Dermis microvascular lymphatic vessel endothelial cell (primary cell): ENCODE measurements at places on chromosomes 2 and 18. TPM values are rescaled to one million over a fixed set of nuclear protein-coding genes. Genes with fewer than 3 reads are reported as not detected.

FBXO48 gene
- 0.13 and 0.25 TPM in 2 replicates for total RNA-seq

SNTG2 gene
- 0.38 TPM in 1 of 2 replicates, not detected in the other for total RNA-seq

- DNase-seq, result no peak
Observed at GRCh38 chr2:105299290-105299689, 30.2 kb downstream of the TGFBRAP1 start.

GRCh38 chr18:59051470-59052165 lies 88.1 kb upstream of the SEC11C start:
- no peak for DNase-seq

DNA sequence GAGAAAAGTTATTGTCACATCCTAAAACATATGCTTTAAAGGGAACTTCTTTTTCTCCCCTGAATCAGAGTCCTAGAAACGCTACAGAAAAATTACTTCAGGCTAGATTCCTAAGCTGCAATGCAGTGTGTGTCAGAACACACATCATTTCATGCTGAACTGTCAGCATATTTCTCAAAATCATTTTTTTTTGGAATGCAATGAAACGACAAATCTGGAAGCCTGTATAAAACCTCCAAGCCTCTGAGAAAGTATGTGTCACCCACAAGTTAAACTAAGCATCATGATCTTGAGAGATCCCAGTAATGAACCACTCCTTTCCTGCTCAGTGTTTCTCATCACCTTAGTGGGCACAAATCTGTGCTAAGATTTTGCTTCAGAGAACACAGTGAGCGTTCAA lies 276.2 kb downstream of the ZNF521 start:
- no peak for DNase-seq

GRCh38 chr2:152657043-152657442 lies 60.2 kb downstream of the PRPF40A start:
- DNase-seq, result no peak
